ENCODE measurements at places on chromosomes 5 and 9. TPM values are rescaled to one million over a fixed set of nuclear protein-coding genes. Genes with fewer than 3 reads are reported as not detected.

DNA sequence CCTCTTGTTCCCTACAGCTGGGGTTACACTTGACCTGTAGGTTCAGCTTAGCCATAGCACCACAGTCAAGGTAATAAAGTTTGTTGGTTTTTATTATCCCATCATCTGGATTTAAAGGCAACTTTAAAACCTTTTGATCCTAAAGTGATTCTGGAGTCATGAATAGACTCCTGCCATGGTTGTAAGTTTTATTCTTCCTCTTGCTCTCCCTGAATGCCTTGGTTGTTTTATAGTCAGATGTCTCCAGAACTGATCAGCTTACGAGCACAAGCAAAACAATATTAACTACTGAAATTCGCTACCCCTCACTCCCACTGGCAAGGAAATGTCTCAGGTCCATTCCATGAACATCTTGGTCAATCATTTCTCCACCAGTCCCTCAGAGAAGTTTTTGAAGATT, 1328.6 kb downstream of the PTPRD start:
- no peaks in the 10 kb centered on the region for H3K36me3 ChIP-seq
- H3K27me3 ChIP-seq: no peaks in the 10 kb centered on the region
- H3K4me3 ChIP-seq: no peak overlapping the region
- no peaks in the 10 kb centered on the region for H3K4me1 ChIP-seq
- no peak overlapping the region for H3K27ac ChIP-seq
- no peak for DNase-seq

GRCh38 chr5:110716247-110717245, 9.9 kb downstream of the TMEM232 start:
- H3K36me3 ChIP-seq: no peaks in the 10 kb centered on the region
- DNase-seq: no peak
- H3K27ac ChIP-seq: no peak overlapping the region
- H3K4me1 ChIP-seq: no peaks in the 10 kb centered on the region
- no peak overlapping the region for H3K4me3 ChIP-seq

DNA sequence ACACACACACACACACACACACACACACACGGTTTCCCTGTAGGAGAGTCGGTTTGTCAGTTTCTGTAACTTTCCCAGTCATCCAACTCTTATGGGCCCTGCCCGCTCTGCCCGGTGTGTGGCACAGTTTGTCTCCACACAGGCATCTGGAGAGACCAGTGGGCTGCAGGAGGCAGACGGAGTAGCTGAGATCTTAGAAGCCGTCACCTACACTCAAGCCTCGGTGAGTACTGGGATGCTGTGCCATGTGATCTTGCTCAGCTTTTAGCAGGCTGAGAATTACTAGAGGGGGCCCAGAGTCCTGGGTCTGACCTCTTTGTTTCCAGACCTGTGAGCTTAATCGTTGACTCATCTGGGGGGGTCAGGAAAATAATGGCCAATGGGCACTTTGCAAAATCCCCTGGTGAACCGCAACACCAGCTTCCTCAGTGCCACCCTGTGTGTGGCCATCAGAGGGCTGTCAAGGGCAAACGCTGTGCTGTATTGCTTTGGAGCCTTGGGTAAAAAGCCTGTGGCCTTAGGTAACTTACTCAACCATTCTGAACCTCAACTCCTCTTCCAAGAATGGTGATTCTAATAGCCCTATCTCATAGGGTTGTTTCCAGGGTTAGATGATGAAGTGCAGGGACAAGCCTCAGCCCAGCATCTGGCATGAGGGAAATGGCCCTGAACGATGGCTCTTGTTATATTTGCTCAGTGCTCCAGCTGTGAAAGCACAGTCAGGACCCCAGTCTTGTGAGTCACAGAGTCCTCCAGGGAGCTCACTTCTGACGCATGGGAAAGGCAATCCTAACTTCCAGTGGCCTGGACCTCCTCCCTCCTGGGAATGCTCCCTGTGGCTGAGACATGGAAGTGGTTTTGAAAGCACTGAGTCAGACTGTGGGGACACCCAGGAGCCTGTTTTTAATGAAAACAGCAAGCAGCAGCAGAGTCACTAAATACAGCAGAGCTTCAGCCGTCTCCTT, 45.6 kb downstream of the COL15A1 start:
- no peaks in the 10 kb centered on the region for H3K27me3 ChIP-seq
- H3K27ac ChIP-seq: no peak overlapping the region
- no peaks in the 10 kb centered on the region for H3K36me3 ChIP-seq
- DNase-seq: peak; percentile 78

DNA sequence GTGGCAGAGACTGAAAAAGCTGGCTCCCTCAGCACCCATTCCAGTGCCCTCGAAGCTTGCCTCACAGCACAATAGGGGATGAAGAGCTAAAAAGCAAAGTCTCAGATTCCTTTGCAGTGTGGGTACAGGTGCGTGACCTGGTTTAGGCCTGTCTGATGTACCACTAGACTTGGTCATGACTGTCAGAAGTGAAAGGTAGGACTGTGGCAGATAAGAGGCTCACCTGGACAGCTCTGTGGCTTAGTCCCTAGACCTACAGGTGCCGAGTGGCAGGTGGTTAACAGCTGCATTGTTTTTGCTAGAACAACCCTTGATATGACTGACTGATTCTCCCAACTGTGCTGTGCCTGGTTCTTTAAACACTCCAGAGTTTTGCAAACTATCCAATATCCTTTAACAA, 14.7 kb upstream of the SFXN1 start:
- H3K27ac ChIP-seq: no peak overlapping the region
- DNase-seq: no peak
- H3K36me3 ChIP-seq: no peaks in the 10 kb centered on the region

DNA sequence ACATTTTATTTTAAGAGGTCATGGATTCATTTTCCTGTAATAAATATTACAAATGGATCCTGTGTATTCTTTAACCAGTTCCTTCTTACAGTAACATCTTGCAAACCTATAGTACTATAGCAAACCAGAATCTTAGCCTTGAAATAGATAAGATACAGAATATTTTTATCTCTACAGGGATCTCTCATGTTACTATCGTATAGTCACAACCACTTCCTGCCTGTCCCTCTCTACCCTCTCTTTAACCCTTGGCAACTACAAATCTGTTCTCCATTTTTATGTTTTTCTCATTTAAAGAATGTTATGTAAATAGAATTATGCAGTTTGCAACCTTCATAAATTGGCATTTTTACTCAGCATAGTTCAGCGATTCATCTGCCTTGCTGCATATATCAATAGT, 454.0 kb downstream of the DIRAS2 start:
- H3K4me1 ChIP-seq: no peaks in the 10 kb centered on the region
- peaks cover 48% of the 10 kb centered on the region for H3K27me3 ChIP-seq
- H3K36me3 ChIP-seq: no peaks in the 10 kb centered on the region
- no peak overlapping the region for H3K4me3 ChIP-seq
- no peak overlapping the region for H3K27ac ChIP-seq

DNA sequence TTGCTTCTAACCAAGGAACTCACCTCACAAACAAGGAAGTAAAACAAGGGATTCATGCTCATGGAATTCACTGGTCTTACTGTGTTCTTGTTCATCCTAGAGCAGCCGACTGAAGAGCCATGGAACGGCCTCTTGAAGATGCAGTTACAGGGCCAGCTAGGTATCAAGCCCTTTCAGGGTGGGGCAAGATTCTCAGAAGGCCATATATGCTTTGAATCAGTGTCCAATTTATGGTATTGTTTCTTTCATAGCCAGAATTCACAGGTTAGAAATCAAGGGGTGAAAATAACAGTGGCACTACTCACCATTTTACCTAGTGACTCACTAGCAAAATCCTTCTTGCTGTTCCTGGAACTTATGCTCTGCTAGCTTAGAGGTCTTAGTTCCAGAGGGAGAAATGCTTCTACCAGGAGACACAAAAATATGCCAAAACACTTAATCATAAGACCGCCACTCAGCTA, 159.5 kb upstream of the CDH10 start:
- H3K36me3 ChIP-seq: no peaks in the 10 kb centered on the region
- H3K27ac ChIP-seq: 0 out of 2 replicates have a peak overlapping the region, but pooled peaks have one; percentile 9
- no peaks in the 10 kb centered on the region for H3K27me3 ChIP-seq
- H3K4me3 ChIP-seq: no peak overlapping the region
- H3K4me1 ChIP-seq: no peaks in the 10 kb centered on the region

GRCh38 chr5:54217826-54218503, 92.4 kb downstream of the ARL15 start:
- H3K27ac ChIP-seq: no peak overlapping the region
- H3K27me3 ChIP-seq: no peaks in the 10 kb centered on the region
- H3K4me3 ChIP-seq: no peak overlapping the region
- H3K4me1 ChIP-seq: no peaks in the 10 kb centered on the region
- peak; percentile 44 for DNase-seq
- no peaks in the 10 kb centered on the region for H3K36me3 ChIP-seq

- peaks cover 45% of the 10 kb centered on the region for H3K4me1 ChIP-seq
- peak overlapping the region; percentile 78 for H3K27ac ChIP-seq
- no peaks in the 10 kb centered on the region for H3K36me3 ChIP-seq
- no peaks in the 10 kb centered on the region for H3K27me3 ChIP-seq
Observed at GRCh38 chr9:69898714-69899209, 78.1 kb downstream of the CFAP95 start.

The RABGAP1 gene
- 95.8 TPM for total RNA-seq

The SLC9A3 gene
- total RNA-seq: 5.6 TPM

The SLC46A2 gene
- total RNA-seq: not detected

The ADAMTS6 gene
- 2.1 TPM for total RNA-seq

The INSL4 gene
- total RNA-seq: not detected
